Activated CD4-positive, alpha-beta T cell treated with anti-CD3 and anti-CD28 coated beads for 24 hours (primary cell): ENCODE measurements at places on chromosomes 12 and 14.

- no peak for DNase-seq
These were observed 275.2 kb upstream of the GARIN6 start for GRCh38 chr12:99372257-99372920.

GRCh38 chr14:98928418-98928817, 343.6 kb downstream of the BCL11B start:
- DNase-seq, result no peak

- DNase-seq, result peak; percentile 31
These were observed 143.0 kb upstream of the DDHD1 start for GRCh38 chr14:53295985-53296582.

DNA sequence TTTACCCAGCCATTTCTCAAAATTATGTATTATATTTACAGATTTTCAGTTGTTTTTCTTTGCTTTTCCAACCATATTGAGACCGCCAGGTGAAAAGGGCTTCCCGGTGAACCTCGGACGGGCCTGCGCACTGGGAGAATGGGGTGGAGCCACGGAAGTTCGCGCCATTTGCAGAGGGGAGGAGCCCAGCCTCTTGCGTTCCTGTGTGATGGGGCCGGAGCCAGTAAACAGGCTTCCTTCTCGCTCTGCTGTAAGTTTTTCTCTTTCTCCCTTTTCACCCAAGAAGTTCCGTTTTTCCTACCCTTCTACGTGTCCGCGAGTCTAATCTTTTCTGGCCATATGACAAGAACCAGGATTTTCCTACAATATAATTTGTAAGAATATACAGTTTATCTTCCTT, 1108.8 kb upstream of the SEL1L start:
- no peak for DNase-seq
